Lower lobe of right lung (tissue), 2 donors: ENCODE measurements at places on chromosomes 3 and 15. TPM values are rescaled to one million over a fixed set of nuclear protein-coding genes. Genes with fewer than 3 reads are reported as not detected.

DNA sequence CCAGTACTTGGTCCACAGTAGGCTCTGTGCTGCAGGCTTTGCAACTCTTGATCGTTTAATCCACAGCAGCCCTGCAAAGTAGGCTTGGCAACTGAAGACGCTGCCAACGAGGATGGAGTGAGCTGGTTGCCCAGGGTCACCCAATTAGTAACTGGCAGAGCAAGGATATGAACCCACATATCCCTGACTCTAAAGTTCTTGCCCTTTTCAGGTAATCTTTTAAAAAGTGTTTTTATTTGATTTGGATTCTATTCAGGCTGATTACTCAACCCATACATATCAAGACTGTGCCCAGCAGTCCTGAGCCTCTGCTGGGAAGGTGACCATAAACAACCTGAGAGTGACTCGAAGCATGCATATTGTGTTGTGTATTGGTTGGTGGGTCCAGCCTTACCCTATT, 50.3 kb downstream of the PSMD6 start:
- no peak for DNase-seq

- no peak for DNase-seq
Observed at GRCh38 chr15:78671626-78672211, 30.7 kb upstream of the CHRNB4 start.

The SH3GL3 gene
- 2.6 TPM for total RNA-seq

DNA sequence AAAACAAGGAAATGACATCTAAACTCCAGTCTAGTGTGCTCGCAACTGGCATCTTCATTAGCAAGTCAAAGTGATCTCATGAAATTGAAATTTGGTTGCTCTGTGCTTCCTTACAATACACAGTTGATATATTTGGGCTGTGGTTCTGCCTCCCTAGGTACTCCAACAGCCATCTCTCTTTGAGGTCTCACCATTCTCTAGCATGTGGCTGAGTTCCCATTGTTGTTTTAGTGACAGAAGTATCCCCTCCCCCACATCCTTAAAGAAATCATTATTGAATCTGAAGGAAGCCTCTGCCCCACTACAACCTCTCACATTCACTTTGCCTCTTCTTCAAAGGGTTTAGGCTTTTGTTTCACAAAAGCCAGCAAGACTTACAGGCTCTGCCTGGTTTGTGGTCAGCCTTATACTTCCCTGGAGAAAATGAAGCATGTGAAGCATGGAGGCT, 516.5 kb downstream of the NLGN1 start:
- no peak for DNase-seq

The SCN11A gene
- 0.27 TPM for total RNA-seq

The TLR9 gene
- total RNA-seq = 1.0 TPM

- DNase-seq = no peak
Observed at GRCh38 chr3:150710097-150710496, 6.4 kb upstream of the ERICH6 start.

GRCh38 chr15:27459836-27460235, 488.9 kb downstream of the GABRG3 start:
- DNase-seq = no peak

The CLSTN2 gene
- 4.5 TPM for total RNA-seq
